Kidney epithelial cell (primary cell): ENCODE measurements at places on chromosomes 3 and 15.

- no peak for DNase-seq
Observed at GRCh38 chr3:127652246-127652995, 20.3 kb upstream of the ABTB1 start.

- no peak for DNase-seq
Observed at GRCh38 chr3:149830902-149831301, 17.9 kb downstream of the RNF13 start.

DNA sequence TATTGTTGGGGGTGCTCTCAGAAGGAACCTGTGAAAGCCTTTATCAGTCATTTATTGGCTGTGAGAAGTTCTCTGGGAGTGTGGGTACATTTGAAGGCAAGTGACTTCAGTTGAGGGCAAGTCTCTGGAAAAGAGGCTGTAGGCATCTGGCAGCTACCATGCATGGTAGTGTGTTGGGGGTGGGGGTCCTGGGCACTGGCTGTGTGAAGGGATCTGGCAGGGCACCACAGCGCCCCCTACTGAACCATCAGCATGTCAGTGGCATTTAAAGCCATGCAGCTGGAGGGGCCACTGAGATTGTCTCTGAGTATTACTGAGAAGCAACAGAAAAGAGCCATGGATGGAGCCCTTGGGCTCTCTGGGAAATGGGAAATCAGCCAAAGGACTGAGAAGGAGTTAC lies 30.6 kb downstream of the CRTAP start:
- no peak for DNase-seq

DNA sequence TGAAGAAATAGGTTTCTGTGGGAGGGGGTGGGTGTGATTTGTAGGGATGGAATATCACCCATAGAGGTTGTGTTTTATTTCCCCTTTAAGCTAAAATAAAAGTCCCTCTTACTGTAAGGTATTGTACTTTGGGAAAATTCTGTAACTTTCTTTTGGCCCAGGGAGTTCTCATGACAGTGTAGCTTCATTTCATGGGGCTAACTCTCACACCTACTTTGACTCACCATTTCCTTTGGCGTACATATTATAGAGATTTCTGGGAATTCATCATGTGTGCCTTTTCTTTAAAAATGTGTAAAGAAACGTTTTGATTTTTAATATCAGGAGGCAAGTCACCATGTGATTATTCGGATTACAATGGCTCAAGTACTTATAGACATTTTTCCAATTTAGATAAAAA lies 477.7 kb upstream of the CFAP20DC start:
- no peak for DNase-seq

GRCh38 chr3:66933233-66933632 lies 64.9 kb upstream of the KBTBD8 start:
- DNase-seq = no peak

DNA sequence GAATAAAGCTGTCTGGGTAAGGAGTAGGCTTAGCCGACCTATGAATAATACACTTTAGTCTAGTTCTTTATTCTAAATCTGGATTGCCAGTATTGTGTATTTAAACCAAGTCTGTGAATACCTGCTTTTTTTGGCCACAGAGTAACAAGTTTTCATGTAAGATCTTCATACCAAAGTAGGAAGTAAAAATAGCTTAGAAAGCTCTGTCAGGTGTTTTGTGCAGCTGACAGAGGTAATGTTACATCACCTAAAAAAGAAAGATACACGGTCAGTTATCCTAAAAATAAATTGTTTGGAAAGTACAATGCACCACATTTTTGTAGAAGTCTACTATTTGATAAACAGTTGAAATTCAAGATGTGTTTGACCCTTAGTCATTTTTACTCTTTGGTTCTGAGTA lies 16.5 kb downstream of the CALML4 start:
- DNase-seq = no peak

DNA sequence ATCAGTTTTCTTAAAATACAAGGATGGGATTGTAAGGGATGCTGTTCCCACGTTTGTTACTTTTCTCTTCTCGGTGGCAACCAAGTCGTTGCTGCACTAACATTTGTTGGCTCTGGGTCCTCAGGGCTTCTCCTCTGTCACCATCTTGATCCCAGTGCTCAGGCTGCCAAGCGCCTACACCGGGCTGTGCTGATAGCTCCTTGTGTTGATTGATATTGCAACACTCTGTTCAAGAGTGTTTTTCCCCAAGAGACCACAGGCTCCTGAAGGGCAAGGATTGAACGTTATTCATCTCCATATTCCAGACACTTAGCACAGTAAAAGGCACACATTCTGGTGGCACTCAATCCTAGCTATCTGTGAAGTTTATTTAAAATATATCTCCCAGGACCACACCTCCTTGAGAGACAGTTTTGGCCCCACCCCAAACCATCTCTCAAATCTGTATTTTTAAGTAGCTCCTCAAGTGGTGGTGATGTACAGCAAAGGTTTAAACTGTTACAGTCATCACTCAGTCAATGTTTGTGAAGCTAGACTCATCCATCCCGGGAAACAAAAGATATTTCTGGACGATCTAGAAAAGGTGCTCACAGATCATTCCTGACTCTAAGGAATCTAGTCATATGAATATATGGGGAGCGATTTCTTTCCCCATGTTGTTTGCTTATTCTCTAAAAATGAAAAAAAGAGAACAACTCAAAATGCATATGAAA lies 38.5 kb upstream of the FOXP1 start:
- no peak for DNase-seq

DNA sequence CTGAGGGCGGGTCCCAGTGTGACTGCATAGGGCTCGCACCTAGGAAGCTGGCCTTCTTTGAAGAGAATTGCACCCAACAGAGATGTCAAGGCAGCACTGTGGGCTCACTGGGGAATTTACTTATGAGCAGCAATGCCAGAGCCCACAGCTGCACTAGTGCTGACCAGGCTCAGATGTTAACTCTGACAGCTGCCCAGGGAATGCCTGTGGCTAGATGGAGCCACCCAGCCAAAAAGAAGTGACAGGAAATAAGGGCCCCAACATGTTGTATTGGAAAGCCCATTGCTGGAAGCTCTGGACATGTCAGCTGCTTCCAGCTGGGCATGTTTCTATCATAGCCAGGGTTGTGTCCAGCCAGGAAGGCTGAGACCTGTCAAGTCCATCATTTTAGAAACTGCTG lies 90.9 kb upstream of the ZNF280D start:
- no peak for DNase-seq

DNA sequence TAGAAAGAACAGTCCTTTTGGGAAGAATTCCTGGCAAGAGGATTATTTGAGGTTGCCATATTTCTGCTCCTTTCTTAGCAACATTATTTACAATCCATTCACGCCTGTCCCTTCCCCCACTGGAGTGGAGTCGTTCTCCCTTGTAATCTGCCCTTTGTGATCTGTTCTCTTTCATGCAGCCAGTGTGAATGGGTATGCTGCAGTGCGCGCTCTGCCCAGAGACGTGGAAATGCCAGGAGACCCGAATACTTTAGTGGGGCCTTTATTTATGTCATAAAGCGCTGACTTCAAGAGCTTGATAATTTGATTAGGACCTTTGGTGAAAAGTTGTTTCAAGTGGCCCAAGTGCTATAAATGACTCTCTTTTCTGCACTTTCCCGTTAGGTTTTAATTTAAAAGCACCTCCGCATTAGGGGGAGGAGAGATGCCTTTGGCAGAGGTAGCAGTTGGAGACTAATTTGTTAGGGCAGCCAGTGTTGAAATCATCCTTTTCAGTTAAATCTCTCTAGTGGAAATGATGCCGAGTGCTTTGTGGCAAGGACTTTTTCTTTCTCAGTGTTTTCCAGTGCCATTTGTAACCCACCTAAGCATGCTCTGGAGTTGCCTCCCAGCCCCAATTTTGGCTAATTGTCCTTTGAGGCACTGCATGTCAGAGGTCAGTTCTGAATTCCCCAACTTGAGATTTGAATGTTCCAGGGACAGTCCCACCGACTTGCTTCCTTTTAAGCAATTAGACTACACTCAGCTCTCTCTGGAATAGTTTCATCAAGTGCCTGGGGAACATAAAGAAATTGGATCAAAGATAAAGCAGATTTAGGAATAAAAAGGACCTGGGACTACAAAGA lies 52.4 kb downstream of the PSMD6 start:
- no peak for DNase-seq

GRCh38 chr3:98744283-98744682 lies 18.9 kb upstream of the ST3GAL6 start:
- no peak for DNase-seq

- peak; percentile 79 for DNase-seq
Observed at GRCh38 chr3:157082305-157082982, 77.5 kb downstream of the CCNL1 start.

GRCh38 chr3:23036728-23037127 lies 166.4 kb upstream of the UBE2E2 start:
- DNase-seq = no peak

GRCh38 chr3:155013427-155013826 lies 66.7 kb upstream of the MME start:
- no peak for DNase-seq

DNA sequence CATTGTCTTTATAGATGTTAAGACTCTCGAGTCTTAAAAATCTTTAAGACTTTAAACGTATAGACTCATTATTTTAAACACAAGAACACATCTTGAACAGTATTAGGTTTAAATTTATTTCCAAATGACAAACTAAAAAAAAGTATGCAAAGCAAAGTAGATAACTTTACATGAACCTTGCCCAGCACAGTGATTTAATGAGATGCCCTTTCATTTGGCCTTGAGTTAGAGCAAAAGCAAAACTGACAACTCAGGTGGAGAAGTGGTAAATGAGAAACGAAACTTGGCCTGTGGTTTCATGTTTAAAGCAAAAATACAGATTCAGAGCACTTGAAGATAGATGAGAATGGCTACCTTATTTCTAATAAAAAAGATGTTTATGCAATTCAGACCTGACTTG lies 8.6 kb downstream of the GPR15 start:
- no peak for DNase-seq

DNA sequence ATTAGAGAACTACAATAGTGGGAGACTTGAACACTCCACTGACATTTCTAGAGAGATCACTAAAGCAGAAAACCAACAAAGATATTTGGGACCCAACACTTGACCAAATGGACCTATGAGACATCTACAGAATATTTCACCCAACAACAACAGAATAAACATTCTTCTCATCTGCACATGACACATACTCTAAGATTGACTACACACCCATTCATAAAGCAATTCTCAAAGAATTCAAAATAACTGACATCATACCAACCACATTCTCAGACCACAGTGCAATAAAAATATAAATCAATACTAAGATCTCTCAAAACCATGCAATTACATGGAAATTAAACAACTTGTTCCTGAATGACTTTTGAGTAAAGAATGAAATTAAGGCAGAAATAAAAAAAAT lies 473.7 kb downstream of the LPP start:
- peak; percentile 72 for DNase-seq

DNA sequence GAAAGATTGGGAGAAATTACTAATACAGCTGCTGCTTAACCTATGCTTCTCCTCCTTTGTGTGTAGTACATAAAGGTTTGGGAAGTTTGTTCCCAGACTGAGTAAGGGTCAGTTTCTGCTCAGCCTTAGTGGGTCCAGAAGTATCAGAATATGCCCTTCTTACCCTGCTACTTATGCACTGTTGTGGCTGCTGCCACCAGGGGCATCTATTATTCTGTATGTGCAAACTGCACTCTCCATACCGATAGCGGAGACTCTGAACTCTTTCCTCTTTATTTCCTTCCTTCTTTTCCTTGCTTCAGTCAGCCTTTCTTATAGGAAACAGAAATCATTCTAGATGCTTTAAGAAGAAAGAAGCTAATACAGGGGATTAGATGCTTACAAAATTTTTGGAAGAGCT lies 4.0 kb downstream of the NEDD4 start:
- no peak for DNase-seq
